ENCODE measurements at places on chromosomes 2 and 18. TPM values are rescaled to one million over a fixed set of nuclear protein-coding genes. Genes with fewer than 3 reads are reported as not detected.

Gene ITPRID2
- total RNA-seq = 41.0 TPM

GRCh38 chr18:1708006-1708405 is 803.3 kb downstream of the ADCYAP1 start:
- no peak for DNase-seq

GRCh38 chr18:40577239-40577980 is 1377.6 kb upstream of the PIK3C3 start:
- no peak for DNase-seq

GRCh38 chr2:108316461-108317258 is 28.0 kb downstream of the SULT1C2 start:
- DNase-seq = no peak

DNA sequence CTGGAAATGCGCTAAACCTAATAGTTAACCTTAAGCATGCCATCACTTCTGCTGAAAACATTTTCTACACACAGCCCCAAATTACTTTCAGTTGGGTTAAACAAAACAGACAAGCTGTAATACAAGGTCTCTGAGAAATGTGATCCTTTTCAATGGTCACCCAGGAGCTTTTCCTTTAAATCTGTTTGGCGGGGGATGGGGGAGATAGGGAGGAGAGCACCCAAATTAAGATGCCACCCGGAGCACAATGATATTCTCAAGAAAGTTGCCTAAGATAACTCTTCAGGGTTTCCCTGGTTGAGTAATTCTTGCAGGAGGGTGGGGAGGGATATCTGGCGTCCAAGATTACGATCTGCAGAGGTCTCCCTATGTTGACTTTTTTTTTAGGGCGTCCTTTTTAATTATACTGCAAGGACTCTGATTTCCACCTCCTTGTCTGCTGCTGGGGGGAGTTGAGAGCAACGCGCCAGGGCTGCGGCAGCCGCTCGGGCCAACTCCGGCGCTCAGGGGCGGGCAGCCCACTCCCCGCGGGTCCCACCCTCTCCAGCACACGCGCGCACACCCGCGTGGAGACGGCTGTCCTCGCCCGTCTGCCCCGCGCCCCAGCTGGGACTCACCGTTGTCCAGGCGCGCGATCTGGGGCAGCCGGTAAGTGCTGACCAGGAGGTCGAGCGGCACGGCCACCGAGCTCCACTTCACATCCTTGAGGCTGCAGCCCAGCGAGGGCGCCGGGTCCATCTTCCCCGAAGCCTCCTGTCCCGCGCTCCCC is 807 bp downstream of the GAREM1 start:
- no peak for DNase-seq

DNA sequence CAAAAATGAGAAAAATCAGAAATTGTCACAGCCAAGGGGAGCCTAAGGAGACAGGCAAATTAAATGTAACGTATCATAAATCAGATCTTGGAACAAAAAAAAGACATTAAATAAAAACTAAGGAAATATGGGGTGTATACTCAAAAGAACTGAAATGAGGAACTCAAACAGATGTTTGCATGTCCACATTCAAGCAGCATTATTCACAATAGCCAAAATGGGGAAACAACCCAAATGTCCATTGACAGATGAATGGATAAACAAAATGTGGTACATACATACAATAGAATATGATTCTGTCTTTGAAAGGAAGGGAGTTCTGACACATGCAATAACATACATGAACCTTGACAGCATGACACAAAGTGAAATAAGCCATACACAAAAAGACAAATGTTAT is 155.8 kb upstream of the KLF7 start:
- no peak for DNase-seq
